ENCODE measurements at places on chromosomes 3 and 15.

DNA sequence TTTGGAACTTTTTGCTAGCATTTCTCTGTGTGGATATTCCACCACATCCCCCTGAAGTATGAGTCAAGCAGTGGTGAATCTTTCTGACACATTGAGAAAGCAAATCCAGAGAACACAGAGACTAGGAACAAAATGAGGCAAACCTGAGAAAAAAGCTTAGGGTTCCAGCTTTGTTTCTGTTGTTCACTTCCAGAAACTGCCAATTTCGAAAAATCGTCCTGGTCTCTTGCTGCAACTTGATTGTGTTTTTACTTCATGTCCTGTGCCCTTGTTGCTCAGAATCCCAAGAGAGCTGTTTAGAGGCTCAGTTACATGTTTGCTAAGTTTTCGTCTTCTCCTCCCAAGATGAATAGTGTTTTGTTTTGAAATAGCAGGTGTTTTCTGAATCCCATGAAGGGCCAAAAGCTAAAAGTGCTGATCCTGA lies 13.7 kb downstream of the MAP2K1 start:
- no peak for DNase-seq

DNA sequence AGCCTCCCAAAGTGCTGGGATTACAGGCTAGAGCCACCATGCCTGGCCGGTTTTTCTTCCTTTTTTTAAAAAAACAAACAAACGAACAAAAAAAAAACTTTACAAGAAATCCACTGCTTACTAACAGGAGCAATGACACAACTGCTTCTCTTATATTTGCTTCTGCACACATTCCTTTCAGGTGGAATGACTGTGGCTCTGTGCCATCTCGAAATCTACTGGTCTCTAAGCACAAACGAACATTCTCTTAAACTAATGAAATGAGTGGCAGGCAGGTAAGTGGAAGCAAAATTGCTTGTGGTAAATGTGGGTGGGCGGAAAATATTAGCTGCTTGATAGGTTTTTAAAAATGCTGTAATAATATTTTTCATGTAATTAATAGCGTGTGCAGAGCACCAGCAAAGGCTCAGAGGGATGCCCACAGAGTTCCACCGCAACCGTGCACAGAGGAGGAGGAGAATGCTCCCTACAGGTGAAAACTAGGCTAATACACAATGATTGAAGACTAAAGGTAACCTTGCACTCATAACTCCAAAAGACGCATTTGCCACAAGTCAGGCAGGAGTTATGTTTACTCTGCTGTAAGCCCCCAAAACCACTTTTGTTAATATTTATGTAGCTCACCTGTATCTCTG lies 77.4 kb downstream of the LSAMP start:
- DNase-seq, result no peak

- DNase-seq, result no peak
Measured at GRCh38 chr3:80929576-80929975, 831.9 kb downstream of the GBE1 start.

- DNase-seq, result no peak
Measured at GRCh38 chr3:127646501-127647046, 17.6 kb downstream of the PODXL2 start.

GRCh38 chr15:65525622-65526021 lies 4.6 kb upstream of the HACD3 start:
- no peak for DNase-seq

DNA sequence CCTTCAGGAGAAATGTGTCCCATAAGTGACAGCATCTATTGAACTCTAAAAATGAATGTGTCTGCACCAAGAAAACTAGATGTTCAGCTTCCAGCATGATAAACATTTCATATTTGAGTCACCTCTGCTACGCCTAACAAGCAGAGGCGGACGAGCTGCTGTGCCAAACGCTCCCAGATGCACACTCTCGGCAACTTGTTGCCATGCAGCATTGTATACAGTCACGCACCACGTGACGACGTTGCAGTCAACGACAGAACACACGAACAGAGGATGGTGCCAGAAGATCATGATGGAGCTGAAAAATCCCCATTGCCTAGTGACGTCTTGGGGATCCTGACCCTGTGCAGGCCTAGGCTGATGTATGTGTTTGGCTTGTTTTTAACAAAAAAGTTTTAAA lies 137.5 kb downstream of the XXYLT1 start:
- no peak for DNase-seq

- no peak for DNase-seq
Measured at GRCh38 chr3:79344876-79345871, 422.6 kb downstream of the ROBO1 start.

DNA sequence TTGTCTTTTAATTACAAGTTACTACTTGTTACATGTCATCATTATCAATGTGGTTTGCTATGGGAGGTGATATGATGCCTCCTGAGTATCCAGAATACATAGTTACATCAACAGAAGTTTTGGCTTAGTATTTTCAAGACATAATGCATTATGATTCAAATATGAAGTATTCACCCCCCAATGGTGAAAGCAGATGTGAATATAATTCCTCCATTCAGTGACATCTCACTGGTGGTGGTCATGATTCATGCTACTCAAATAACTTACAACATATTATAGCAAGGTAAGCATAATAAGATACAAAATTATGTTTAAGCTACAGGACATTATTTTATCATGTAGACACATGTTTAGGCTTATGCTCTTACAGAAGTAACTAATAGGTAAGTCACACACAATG lies 34.9 kb upstream of the TTBK2 start:
- DNase-seq, result no peak

DNA sequence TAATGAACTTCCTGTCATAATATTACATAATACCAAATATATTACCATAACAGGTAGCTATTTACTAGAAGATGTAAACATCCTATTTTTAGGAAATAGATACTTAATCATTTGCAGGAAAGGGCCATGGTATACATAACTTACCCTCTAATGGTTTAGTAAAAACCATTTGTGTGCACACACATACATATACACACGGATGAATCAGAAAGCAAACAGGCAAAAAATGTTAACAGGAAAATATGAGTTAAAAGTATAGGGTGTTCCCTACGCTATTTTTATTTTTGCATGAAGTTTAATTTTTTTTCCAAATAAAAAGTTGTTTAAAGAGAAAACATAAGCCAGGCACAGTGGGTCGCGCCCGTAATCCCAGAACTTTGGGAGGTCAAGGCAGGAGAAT lies 34.6 kb downstream of the FAM174B start:
- no peak for DNase-seq

GRCh38 chr3:190012314-190012782 lies 108.3 kb downstream of the P3H2 start:
- DNase-seq, result no peak

DNA sequence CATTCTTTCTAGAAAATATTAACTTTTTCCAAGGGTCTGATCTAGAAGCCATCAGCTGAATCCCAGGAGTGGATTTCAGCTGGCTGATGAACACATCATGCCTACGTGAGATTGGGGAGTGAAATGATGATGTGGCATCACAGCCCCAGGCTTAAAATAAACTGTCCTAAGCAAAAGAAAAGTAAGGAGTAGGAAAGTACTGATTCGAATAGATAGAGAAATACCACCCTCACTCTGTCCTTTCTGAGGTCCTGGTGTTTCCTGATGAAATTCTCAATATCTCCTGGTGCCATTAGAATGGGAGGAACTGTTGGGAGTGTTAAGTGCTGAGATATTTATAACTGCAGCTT lies 376.8 kb upstream of the SEMA6D start:
- no peak for DNase-seq

GRCh38 chr3:12578742-12579141 lies 21.9 kb downstream of the MKRN2 start:
- no peak for DNase-seq

DNA sequence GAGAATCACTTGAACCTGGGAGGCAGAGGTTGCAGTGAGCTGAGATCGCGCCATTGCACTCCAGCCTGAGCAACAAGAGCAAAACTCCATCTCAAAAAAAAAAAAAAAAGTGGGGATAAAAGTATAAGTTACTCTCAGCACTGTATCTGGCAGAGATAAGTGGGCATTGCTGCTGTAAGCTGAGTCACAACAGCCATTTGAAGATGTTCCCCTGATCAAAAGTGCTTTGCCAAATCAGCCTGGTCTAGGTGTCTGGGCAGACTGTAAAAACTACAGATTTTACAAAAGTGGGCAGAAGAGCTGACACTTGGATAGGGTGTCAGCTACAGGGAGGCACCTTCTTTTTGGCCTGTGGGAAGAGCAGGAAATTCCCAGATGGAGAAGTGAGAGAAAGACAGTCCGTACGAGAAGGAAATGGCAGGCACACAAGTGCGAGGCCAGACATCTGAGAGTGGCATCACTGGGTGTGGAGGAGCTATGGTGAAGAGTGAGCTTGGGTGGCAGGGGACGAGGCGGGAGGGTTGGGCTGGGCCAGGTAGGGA lies 78.5 kb downstream of the TRAK1 start:
- DNase-seq, result no peak

GRCh38 chr15:70597056-70597603 lies 166.2 kb downstream of the UACA start:
- DNase-seq, result no peak

- no peak for DNase-seq
Measured at GRCh38 chr3:143562789-143563188, 285.5 kb downstream of the SLC9A9 start.

DNA sequence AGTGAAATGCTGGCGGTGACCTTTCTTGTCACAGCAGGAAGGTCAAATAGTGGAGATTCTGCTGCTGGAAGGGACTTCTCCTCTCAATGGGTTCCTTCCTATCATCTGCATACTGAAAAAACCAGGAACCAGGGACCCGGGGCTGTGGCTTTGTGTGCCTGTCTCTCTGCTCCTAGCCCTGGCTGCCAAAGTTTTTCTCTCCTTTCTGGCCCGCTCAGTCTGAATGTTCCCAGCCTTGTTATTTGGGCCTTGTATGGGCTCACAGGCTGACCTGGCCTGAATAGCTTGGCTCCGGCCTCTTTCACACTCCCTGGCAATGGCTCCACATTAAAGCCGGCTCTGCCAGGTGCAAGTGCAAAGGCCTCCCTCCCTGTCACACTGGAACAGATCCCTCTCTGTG lies 94.7 kb downstream of the LRIG1 start:
- no peak for DNase-seq

DNA sequence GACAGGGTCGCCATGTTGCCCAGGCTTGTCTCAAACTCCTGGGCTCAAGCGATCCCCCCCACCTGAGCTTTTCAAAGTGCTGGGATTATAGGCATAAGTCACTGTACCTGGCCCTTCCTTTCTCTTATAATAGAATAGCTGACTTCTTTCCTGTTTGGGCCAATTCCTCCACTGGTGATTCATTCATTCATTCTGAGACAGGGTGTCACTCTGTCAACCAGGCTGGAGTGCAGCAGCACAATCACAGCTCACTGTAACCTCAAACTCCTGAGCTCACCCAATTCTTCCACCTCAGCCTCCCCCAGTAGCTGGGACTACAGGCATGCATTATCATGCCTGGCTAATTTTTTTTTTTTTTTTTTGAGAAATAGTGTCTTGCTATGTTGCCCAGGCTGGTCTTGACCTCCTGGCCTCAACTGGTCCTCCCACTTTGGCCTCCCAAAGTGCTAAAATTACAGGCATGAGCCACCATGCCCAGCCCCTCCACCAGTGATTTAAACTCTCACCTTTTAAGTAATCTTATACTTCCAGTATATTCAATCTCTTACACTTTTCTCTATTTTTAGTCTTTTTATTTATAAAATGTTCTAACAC lies 20.9 kb downstream of the GNB4 start:
- no peak for DNase-seq

- DNase-seq, result no peak
Measured at GRCh38 chr3:162138509-162138908, 641.9 kb downstream of the OTOL1 start.

DNA sequence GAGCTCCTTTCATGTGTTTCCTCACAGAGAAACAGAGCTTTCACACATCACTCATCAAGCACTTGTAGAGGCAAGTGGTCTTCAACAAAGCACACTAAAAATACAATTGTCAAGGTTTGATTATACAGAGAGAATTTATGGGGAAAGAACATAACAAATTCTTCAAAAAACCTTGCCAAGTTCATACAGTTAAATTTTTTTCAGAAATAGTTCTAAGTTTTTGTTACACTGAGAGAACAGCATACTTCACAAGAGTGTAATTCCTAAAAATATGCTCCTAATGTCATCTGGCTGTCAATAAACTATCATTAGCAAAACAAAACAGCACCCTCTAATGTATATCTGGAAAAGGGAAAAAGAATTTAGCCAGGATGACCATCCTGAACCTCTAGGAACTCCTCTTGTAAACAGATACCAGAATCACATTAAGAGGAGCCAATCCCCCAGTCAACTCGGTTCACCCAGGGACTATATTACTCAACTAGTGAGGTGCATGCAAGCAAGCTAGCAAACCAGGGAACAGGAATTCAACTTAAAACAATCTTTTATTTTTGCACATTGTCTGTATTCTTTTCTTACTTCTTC lies 63.3 kb downstream of the RAD18 start:
- no peak for DNase-seq

DNA sequence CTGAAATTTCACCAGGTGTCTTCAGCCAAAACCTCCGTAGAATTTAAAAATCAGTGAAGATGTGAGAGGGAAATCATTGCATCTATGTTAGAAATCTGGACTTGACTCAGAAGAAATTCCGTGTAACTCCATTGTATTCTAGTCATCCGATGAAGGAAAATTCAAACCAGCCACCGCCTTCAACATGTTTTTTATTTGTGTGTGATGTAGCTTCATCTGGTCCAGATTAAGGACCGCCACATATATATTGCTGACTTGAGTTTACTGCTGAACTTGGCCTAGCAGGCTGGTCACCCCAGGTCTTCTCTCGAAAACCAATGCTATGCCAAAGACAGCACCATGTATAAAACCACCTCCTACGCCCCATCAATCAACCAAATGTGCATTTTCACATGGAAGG lies 120.9 kb downstream of the FOXP1 start:
- no peak for DNase-seq

GRCh38 chr3:192133271-192133670 lies 594.1 kb downstream of the FGF12 start:
- no peak for DNase-seq

DNA sequence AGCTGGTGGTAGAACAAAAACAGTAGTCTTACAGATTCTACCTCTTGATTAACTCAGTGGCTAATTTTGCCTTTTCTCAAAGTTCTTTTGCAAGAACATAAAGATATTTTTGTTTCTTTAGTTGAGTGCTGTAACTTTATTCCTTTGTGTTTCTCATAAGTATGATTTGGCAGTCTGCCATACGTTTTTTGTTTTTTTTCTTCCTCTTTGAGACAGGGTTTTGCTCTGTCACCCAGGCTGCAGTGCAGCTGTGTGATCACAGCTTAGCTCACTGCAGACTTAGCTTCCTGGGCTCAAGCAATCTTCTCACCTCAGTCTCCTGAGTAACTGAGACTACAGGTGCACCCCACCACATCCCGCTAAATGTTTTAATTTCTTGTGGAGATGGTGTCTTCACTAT lies 22.4 kb downstream of the B3GNT5 start:
- DNase-seq, result no peak

Measured in activated CD8-positive, alpha-beta memory T cell treated with anti-CD3 and anti-CD28 coated beads, Interleukin-2, amount 50 U/mL, for 4 hours (primary cell).